ENCODE measurements at places on chromosomes 7 and 10.

DNA sequence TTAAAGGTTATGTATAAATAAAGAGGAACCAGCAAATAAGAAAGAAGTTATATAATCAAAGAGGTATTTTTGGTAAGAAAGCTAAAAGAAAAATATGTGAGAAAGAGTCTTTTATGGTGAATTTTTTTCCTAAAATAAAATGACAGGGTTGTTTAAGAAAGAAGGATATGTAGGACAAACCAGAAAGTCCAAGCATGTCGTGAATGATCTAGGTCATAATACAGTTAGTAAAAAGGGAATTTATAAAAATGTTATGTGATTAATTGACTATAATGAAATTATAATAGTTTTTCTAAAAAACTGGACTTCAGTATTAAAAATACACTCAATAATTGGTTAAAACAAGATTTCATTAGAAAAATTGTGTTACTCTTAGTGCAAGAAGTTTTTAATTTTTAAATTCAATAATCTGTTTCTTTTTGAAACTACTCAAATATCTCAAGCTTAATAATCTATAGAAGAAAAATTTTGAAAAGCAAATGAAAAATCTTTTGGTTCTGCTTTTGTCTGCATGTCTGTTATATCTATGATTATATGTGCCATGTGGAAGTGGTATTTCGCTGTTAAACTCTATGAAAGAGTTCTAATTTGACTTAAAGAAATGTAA is 23.3 kb downstream of the AVL9 start:
- no peak for DNase-seq

GRCh38 chr7:30842542-30843451 is 68.9 kb upstream of the AQP1 start:
- DNase-seq: no peak

DNA sequence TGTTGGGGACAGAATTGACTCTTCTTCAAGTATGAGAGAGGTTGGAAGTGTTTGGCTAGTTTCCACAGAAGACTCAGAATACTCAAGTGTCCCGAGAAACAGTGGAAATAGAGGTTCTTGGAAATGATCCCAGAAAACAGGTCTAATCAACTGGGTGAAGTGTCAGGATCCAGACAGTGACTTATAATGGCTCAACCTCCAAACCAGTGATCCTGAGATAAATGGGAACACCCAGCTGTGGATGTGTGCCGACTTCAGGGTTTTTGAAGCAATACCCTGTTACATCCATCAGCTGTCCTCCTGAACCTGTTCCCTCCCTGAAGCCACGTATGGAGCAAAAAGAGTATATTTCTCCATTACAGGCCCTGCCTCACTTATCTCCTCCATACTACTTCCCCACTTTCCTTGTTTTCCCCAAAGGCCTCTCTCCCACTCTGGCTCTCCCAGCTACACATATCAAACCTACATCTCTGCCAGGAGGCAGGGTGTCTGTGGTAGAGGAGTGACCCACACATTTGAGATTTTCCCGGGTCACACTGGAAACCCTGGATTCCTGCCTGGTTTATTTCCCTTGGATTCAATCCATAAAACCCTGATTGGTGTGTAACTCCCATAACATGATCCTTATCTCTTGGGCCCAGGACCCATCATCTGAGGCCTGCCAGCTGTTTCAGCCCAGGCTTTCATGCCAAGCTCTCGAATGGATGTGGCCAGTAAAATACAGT is 17.6 kb upstream of the ELOVL3 start:
- peak; percentile 51 for DNase-seq

DNA sequence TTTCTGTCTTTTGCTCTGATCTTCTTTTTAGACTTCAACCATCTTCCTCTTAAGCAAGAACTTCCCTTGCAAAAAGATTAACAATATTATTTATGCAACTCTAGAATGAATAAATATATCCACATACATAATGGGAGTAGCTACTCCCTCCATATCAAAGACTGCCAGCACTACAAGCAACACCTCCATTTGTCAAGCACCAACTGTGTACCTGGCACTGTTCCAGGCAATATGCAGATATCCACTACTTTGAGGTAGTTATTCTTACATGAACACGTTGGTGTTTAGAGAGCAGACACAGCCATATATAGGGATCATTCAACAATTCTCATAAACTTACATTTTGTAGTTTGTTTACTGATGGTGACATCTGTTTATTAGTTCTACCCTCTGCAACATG is 83.6 kb upstream of the CACNB2 start:
- DNase-seq: no peak

DNA sequence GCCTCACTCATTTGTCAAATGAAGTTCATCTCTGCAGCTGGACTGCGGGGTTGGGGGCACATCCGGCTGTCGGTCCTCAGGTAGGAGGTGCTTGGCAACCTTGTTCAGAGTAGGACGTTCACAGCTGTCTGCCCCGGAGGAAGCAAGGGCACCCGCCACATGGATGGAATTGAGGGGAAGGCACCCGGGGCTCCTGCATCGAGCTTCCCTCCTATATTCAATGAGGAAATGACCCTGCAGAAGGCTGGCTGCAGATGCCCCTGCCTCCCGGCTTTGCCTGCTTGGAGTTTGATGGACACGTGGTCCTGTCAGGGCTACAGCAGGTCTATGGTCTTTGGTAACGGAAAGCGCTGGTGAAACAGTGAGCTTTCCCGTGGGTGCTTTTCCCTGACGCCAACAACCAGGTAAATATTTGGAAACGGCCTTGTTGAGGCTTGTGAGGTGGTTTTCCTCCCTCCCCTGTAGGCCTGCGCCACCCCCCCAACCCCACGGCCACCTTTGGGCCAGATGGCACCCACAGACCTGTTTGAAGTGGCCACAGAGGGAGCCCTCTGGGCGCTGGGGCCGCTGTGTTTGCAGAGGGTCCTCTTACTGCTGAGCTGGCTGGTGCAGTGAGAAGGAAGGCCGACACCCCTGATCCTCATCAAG is 32.9 kb downstream of the HTRA1 start:
- no peak for DNase-seq

DNA sequence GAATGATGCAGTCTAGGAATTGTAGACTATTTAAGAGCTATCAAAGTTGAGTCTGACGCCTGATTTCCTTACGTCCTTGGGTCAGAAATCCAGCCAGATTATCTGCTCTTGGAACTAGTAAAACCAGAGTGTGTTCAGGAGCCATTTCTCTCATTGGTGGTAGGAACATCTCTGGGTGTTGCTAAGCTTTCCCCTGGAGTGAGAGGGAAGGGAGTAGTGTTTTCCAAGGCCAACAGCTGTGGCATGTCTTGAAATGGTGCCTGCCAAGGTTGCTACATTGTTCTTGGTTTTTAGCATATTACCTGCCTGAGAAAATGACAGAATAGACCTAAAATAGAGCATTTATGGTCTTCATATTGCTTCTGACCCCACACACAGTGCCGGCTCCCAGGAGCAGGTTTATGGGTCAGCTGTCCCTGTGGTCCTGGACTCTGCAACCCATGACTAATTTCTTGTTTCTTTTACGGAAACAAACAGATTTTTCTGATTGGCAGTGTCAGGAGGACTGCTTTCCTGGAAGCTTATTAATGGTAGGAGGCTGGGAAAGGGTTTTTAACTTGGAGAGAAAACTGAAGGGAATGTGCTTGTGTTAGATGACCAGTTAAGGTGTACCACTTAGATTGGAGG is 17.5 kb downstream of the GBF1 start:
- no peak for DNase-seq

DNA sequence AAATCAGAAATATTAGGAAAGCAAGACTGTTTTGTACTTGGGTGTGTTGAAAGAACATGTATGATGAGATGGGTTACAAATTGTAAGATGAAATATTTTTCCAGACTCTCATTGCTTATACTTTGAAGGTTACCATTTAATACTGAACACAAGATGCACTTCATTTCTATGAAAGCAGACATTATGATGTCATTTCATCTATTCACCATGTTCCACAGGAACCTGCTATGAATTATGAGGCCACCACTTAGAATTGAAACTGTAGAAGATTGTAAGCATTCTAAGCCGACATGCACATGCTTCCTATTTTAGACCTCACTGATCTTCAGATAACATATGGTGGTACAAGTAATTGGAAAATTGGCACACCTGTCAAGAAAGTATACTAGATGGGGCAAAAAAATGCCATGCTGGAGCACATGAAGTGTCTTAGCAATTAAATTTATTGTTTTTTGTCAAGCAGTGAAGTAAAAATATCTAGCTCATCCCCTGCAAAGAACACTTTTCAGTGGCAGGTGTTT is 195.0 kb downstream of the PHF14 start:
- DNase-seq: no peak

- no peak for DNase-seq
Measured at GRCh38 chr7:39488467-39489393, 77.5 kb upstream of the YAE1 start.

- no peak for DNase-seq
Measured at GRCh38 chr10:3524086-3524960, 260.7 kb downstream of the KLF6 start.

DNA sequence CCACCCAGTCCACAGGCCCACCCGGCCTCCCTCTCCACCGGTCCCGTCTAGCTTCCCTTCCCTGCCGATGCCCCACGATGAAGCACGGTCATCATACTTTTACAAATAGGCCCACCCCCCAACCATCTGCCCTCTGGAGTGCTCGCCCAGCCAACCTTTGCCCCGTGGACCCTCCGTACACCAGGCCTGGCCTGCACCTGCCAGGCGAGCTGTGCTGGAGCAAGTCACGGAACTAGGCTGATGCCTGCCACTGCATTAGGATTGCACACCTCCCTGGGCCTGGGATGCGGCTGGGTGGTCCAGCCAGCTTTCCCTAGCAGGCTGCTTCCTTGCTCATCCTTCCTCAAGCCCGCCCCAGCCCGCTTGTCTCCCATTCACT is 44.7 kb downstream of the PPIF start:
- no peak for DNase-seq

- no peak for DNase-seq
Measured at GRCh38 chr10:131788386-131788785, 112.4 kb upstream of the PPP2R2D start.

DNA sequence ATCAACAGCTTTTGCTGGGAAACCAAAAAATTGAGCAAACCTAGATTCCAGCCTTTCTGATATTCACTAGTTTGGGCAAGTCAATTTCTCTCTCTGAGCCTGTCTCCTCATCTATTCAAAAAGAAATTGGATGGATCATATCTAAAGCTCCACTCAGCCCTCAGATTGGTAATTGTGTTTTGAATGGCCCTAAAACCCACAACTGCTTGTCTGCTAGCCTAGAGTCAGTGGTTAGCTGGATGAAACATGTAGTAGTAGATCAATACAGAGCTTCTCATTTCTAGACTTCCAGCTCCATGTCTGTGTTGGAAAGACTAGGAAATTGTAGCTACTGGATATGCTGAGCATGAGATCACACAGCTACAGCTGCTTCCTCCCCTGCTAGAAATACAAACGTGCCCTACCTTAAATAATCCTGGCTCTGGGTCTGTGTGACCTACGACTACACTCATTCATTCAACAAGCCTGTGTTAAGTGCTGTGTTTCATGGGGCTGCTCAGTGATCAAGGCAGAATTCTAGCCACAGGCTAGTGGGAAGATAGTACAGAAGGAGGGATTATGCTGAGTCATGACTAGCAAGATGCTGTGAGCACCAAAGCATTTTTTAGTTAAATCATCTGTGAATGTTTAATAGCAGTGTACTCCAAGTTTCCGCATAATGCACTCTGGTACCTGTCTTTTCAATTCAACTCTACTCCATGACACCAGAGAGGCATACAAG is 15.7 kb downstream of the DNTT start:
- DNase-seq: no peak

DNA sequence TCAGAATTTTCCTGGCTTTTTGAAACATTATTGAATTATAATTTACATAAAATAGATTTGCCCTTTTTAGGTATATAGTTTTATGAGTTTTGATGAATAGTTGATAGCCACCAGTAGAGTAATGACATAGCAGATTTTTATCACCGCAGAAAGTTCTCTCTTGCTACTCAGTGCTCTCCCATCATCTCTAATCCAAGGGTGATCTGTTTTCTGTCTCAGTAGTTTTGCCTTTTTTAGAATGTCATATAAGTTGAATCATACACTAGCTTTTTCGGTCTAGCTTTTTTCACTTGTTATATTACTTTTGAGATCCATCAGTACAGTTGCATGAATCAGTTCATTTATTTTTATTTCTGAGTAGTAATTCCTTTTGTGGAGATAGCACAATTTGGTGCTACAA is 17.9 kb downstream of the RSBN1L start:
- no peak for DNase-seq

GRCh38 chr7:94239661-94240234 is 154.9 kb upstream of the COL1A2 start:
- DNase-seq: no peak

DNA sequence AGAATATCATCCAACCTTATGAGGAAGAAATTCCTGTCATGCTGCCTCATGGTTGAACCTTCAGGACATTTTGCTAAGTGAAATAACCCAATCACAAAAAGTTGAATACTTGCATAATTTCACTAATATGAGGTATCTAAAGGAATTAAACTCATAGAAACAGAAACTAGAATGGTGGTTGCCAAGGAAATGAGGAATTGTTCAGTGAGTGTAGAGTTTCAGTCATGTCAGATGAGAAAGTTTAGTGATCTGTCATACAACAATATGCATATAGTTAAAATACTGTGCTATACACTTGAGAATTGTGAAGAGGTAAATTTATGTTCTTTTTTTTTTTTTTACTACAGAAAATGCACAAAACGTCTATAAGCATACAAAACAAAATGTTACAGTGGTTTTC is 60.7 kb downstream of the R3HCC1L start:
- no peak for DNase-seq

GRCh38 chr10:670038-670437 is 19.4 kb downstream of the DIP2C start:
- DNase-seq: no peak

DNA sequence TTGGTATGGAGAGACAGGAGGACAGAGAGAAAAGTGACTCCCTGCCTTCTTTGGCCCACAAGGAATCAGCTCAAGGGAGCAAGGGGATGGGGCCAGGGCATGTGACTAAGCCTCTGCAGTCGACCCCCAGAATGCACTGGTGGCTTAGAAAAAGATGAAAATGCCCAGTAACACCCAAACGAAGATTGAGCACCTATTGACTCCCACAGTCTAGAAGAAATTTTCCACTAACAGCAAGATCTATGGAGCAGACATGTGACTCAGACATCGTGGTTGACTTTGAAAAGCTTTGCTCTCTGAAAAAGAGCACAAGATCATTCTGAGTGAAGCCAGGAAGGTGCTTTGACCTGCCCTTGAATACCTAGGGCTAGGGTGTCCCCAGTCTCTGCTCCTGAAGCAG is 586.0 kb downstream of the CALN1 start:
- DNase-seq: no peak

GRCh38 chr7:105096306-105096705 is 82.3 kb downstream of the KMT2E start:
- no peak for DNase-seq

DNA sequence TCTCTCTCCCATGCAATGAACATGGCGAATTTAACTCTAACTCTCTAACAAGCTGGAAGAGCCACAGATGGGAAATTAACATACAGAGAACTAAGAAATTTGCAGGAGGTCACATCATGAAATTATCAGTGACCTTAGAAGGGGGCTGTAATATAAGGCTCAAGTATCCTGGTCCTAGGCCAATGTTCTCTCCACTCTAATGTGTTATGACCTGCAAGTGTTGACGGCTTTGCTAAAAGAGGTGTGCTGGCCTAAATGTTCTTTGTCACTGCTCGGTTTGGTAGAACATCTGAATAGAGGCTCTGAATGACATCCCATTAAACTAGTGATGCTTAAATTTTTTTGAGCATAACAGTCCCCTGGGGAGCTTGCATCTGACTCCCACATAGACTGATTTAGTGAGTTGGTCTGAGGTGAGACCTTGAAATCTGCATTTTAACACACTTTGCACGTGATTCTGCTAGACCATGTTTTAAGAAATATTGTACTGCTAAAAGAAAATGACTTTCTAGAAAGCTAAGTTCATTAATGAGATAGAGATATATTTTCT is 129.3 kb downstream of the GFRA1 start:
- no peak for DNase-seq

- no peak for DNase-seq
Measured at GRCh38 chr10:58892031-58892531, 284.4 kb upstream of the PHYHIPL start.
